ENCODE measurements at places on chromosomes 16 and 17. TPM values are rescaled to one million over a fixed set of nuclear protein-coding genes. Genes with fewer than 3 reads are reported as not detected.

Gene BCL6B
- 27.0 TPM for polyA plus RNA-seq

Gene RMI2
- polyA plus RNA-seq = 22.6 TPM

Gene TBC1D28
- not detected for polyA plus RNA-seq

Gene UTS2R
- polyA plus RNA-seq = 0.76 TPM

All from left renal cortex interstitium (tissue), 4 donors.